ENCODE measurements at places on chromosomes 2 and 18. TPM values are rescaled to one million over a fixed set of nuclear protein-coding genes. Genes with fewer than 3 reads are reported as not detected.

DNA sequence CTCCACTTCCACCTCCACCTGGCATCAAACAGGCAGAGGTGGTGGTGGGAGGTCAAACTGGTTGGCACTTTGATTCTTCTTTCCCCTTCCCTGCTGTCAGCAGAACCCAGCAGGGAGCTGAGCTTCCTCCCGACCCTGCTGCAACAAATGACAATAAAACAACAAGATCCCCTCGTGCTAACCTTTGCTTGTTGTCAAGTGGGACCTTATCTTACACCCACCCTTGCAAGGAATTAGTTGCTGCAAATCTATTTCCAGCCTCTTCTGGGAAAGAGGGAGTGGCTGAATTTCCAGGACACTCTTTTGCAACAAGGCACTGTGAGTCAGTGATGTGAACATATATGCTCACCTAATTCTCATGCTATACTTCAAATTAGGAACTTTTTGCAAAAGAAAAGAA is 655.1 kb downstream of the DSC3 start:
- DNase-seq, result no peak

DNA sequence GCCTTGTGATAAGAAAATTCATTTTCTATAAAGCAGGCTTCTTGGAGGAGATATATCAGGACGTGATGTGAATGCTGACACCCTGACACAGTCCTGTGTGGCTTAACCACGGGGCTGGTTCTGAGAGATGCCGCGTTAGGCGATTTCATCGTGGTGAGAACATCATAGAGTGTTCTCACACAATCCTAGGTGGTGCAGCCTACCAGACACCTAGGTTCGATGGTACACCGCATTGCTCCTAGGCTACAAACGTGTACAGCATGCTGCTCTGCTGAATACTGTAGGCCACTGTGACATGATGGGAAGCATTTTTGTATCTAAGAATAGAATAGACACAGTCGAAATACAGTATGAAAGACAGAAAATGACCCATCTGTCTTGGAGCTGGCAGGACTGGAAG is 82.5 kb downstream of the TNFRSF11A start:
- DNase-seq, result no peak

- DNase-seq, result peak; percentile 36
Observed at GRCh38 chr2:240584486-240585031, 2.0 kb upstream of the CAPN10 start.

DNA sequence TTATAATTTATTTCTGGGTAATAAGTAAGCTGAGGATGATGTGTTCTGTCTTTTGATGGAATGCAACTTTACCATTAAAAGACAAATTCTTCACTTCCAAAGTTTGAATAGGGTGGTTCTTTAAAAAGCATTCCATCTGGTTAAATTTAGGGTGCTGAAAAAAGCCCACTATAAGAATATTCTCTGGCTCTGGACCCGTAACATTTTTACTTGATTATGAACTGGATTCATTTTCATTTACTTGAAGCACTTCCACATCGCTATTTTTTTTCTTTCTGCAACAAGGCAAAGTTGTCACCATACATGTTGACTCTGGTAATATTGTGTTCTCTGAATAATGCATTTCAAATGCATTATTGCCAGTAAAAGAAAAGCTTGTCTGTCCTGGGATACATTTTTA is 344.6 kb downstream of the SATB2 start:
- no peak for DNase-seq

- no peak for DNase-seq
Observed at GRCh38 chr18:78126536-78126935, 853.1 kb upstream of the SALL3 start.

DNA sequence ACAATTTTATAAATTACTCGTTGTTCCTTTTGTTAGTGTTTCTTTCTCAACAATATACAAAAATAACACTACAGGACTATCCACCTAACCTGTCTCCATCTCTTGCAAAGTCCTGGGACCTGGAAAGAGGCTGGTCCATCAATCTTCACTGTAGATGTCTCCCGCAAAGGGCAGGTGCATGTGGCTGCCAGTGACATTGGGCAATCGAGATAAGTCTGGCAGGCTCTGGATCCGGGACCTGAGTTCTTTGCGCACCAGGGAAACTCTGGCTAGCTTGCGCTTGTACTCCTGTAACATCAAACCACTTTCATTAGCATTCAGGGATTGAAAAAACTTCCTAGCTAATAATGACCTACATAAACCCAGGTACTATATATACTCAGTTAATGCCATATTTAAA is 20.5 kb downstream of the RMP24 start:
- DNase-seq, result no peak

DNA sequence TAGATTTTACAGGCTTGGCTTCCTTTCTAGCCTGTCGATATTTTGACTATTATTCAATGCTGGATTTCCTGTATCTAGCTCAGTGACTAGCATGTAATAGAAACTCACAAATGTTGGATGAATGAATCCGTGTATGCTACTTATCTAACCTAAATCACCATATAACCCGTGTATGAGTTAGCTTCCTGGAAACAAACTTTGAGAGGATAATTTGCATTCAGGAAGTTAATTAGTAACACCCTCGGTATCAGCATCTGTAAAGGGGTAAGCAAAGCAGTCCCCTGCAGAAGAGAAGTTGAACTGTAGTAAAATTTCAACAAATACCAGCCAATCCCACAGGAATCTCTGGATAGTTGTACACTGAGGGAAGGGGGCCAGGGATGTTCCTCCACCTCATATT is 269.4 kb upstream of the LRATD1 start:
- DNase-seq, result no peak

DNA sequence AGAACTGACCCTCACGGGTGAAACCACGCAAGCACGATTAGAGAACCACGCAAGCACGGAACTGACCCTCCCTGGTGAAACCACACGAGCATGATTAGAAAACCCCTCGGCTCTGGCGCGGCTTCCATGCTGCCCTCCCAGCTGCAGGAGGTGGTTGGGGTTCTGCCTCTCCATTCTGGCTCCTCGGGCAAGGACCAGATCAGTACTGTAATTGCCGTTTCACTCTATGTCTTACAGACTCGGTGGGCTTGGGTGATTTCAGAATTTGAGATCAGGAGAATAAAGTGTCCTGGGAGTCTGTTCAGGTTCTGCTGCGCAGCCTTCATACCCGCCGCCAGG is 58.3 kb upstream of the KCNG2 start:
- DNase-seq, result no peak

DNA sequence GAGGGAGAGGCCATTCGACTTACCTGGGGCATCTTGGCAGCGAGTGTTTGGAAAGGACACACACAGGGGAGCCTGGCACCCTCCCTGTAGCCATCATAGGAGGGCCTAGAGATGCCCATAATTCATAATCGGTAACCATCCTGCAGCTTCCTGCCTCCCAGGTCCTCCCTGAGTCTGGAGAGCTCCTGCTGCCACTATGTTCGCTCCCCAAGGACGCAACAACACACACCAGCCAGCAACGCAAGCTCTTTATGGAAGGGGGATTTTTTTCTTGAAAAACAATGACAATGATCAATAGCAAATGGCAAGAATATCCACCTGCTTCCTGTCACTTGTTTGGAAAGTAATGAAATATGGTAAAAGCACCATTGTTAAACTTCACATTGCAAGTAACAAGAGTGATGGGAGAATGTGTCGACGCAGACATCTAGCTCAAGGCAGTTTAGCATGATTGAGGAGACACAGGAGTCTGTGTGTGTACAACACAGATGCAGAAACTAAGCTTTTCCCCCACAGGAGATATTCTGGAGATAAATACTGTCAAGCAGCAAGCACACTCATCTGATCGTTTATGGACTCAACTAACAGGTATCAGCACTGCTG is 24.9 kb upstream of the CREG2 start:
- DNase-seq, result no peak

GRCh38 chr18:69586537-69586936 is 185.8 kb downstream of the DOK6 start:
- no peak for DNase-seq

- DNase-seq, result peak; percentile 83
Observed at GRCh38 chr2:106161938-106162820, 31.9 kb downstream of the UXS1 start.

- no peak for DNase-seq
Observed at GRCh38 chr18:55787536-55788073, 199.6 kb upstream of the TCF4 start.

- DNase-seq, result no peak
Observed at GRCh38 chr2:20425884-20426283, 21.0 kb upstream of the RHOB start.

DNA sequence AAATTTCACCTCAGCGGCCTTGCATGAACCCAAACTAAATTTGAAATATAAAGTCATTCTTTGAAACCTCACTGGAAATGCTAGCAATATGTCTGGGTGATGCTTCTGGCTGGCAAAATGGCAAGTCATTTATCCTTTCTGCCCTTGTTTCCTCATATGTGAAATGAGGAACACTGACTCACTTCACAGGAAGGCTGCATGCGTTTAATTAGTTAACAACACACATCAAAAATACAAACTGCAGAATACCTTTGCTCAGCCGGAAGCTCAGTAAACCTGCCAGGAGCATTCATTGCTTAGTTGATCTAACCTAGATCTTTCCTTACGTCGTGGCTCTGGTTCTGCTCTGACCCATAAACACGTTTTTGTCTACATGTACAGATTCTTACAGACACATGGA is 214.2 kb upstream of the ACVR2A start:
- no peak for DNase-seq

DNA sequence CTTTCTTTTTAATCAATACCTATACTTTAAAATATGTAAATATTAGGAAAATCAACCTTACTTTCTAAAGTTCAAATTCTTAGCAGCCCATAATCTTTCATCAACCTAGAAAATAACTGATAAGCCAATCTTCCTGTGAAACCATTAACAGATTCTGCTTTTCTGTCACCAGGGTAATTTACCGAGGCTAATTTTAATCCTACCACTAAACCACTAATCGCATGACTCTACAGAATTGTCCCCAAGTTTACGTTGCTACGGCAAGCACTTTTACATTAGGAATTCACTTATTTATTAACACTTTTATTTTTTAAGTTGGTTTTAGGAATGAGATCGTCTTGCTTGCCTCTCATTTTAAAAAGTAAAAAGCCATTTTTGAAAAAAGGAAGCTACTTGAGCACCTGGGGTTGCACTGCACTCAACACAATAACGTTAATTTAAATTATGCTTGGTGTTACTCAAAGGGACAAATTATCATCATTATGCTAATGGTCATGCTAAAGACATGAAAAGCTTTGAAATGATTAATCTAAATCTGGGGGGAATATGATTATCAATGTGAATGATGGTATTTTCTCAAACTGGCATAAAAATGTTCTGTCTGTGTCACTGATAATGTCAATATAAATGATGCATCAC is 10.2 kb downstream of the ZNF516 start:
- no peak for DNase-seq

DNA sequence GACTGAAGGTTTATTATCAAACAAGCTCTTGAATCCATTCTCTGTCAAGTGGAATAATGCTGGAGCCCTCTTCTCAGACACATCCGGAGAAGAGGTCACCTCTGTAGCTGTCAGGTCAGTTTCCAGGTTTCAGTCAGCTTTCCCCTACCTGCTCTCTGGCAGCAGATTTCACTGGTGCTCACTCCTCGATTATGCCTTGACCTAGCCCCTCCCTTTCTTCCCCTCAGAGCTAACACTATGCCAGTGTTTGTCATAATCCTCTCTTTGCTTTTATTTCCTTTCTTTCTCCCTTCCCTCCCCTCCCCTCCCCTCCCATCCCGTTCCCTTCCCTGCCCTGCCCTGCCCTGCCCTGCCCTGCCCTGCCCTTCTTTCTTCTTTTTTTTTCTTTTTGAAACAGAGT is 22.5 kb upstream of the PLEKHM3 start:
- no peak for DNase-seq

DNA sequence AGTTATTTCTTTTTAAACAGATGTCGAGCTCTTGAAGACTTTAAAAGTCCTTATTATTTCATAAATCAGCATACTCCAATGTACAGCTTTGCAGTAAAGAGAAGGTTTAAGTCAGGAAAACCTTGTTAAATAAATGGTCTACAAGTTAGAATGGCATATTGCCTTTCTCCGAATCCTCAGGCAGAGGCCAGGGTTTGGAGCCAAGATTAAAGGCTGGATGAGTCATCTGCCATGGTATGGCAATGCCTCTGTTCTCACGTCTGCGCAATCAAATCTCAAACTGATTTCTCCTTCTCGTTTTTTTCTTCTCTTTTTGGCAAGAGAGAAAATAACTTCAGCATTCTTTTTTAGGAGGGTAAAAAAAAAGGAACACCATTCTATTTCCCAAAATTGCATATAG is 5.6 kb upstream of the KCNJ3 start:
- DNase-seq, result peak; percentile 10

DNA sequence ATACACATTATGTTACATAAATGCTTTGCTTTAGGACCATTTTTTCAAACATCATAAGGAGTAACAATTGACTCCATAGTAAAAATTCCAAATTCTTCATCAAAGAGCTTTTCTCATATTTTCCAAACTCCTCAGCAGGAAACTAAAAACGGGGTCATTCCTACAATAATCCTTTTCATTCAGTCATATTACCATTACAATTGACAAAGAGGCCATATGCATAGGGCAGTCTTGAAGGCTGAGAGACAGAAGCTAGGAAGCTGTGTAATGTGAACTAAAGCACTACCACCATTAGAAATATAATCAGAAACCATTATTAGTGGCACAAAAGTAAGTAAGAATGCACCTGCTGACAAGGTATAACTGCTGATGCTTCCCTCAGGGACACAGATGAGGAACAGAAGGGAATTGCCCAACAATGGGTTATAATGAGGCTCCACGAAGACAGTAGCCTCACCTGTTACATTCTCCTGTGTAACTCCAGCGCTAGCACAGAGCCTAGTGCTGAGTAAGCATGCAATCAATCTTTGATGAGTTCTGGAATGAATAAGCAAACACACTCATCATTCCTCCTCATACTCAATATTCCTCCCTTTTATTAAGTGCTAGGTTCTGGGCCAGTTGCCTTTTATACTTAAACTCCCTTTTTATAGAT is 942.3 kb downstream of the CPS1 start:
- DNase-seq, result no peak

GRCh38 chr2:45585267-45585861 is 25.7 kb downstream of the SRBD1 start:
- DNase-seq, result peak; percentile 72

- DNase-seq, result no peak
Observed at GRCh38 chr2:216116418-216116817, 7.3 kb downstream of the XRCC5 start.

The UGT1A8 gene
- total RNA-seq, result 0.46 TPM

The CNTNAP5 gene
- total RNA-seq, result not detected

The CGREF1 gene
- total RNA-seq, result 18.7 TPM

The TEX44 gene
- not detected for total RNA-seq

The TBR1 gene
- not detected for total RNA-seq

The MLPH gene
- 201 TPM for total RNA-seq

The CCT7 gene
- 538 TPM for total RNA-seq

The NMUR1 gene
- not detected for total RNA-seq

The POTEJ gene
- not detected for total RNA-seq

The FAM124B gene
- not detected for total RNA-seq

The NEB gene
- under 0.01 TPM for total RNA-seq

All from PC-3 (cell line).